ENCODE measurements at places on chromosomes 11 and 22.

GRCh38 chr11:118434553-118435289, 1.6 kb upstream of the KMT2A start:
- DNase-seq, result no peak

DNA sequence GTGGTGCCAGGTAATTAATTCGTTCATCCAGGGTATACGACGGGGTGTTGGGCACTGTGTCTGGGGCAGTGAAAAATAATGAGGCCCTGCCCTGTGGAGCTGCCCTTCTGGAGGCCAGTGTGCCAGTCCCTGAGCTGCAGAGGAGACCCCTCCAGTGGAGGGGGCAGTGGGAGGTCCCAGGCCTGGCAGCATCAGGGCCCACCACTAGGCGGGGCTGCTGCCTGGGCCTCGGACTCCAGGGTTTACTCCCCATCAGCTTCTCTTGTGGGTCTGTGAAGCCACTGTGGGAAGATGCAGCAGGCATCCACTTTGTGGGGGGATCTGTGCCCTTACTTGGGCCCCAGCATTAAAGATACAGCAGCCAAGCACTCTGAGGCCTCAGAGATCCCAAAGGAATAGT, 17.4 kb upstream of the TMPRSS6 start:
- no peak for DNase-seq

DNA sequence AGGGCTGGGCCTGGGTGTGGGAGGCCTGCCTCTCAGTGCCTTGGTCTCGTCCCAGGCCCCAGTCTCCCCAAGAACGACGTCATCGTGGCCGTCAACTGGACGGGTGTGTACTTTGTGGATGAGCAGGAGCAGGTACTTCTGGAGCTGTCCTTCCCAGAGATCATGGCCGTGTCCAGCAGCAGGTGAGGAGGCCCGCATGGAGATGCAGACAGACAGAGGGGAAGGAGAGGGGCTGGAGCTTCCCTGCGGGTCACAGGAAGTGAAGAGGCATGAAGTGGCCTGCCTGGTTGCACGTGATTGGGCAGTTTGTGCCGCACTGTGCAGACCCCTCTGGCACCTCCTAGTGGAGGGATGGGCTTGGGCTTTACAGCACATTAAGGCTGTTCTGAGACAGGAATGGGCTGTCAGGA, 70.4 kb downstream of the MYO7A start:
- DNase-seq, result no peak

DNA sequence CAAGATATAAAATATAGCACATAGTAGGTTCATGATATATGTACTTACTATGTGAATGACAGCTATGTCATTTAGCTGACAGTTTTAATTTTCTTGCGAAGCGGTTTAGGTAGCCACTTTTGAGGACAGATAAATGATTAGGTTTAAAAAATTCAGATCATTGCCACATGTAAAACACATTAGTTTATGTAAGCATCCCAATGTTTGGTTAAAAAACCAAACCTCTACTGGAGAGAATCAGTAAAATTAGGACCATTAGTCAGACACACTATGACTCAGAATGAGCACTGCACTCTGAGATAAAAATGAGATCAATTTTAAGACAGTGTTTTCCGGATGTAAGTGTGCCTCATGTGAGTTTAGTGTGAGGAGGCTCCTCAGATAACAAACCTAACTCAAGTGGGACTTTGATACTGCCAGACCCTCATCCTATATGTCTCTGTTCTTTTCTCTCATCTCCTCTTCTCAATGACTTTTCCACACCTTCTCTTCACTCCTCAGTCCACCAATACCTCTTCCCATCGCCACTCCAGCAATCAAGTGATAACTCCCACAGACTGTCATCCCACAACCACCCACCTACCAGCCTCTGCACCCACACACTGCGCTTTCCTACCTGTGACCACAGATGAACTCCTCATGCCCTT, 6.8 kb upstream of the OR2AT4 start:
- DNase-seq, result peak; percentile 78

- no peak for DNase-seq
Measured at GRCh38 chr22:48721395-48721669, 1106.3 kb downstream of the BRD1 start.

- no peak for DNase-seq
Measured at GRCh38 chr22:48061726-48062125, 1299.3 kb downstream of the TBC1D22A start.

- no peak for DNase-seq
Measured at GRCh38 chr11:62449451-62449851, 30.6 kb downstream of the SCGB1A1 start.

- no peak for DNase-seq
Measured at GRCh38 chr22:37276776-37277175, 5.5 kb upstream of the CYTH4 start.

DNA sequence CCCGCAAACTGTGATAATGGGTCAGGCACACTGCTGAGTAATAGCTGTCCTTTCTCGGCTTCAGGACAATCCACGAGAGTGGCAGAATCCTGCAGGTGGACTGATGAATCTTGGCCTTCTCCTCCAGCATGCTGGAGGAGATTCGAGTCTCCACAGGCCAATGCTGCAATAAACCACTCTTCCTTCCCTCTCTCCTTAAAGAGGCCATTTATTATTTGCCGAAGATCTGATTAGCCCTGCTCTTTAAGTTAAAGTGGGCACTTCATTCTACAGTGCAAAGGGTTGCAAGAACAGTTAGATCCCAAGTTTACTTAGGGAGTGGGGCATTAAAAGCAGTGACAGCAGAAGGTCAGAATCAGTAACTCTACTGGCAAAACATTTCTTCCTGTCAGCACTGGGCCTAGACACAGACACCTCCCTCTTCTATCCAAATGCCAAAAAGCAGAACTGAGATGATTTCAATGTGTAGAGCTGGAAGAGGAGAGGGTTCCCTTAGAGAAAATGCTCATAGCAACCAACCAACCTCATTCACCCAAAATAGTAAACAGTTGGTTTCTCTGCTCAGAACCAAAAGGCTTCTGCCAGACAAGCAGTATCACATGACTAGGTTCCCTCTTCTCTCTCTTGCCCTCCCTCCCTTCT, 121.7 kb downstream of the SGSM3 start:
- no peak for DNase-seq

- DNase-seq, result no peak
Measured at GRCh38 chr11:7524462-7525235, 10.8 kb downstream of the PPFIBP2 start.

GRCh38 chr11:2579315-2580060, 120.3 kb downstream of the KCNQ1OT1 start:
- no peak for DNase-seq

GRCh38 chr11:33187998-33188722, 26.9 kb upstream of the CSTF3 start:
- DNase-seq, result no peak

GRCh38 chr22:46691571-46691970, 46.5 kb downstream of the CERK start:
- no peak for DNase-seq

DNA sequence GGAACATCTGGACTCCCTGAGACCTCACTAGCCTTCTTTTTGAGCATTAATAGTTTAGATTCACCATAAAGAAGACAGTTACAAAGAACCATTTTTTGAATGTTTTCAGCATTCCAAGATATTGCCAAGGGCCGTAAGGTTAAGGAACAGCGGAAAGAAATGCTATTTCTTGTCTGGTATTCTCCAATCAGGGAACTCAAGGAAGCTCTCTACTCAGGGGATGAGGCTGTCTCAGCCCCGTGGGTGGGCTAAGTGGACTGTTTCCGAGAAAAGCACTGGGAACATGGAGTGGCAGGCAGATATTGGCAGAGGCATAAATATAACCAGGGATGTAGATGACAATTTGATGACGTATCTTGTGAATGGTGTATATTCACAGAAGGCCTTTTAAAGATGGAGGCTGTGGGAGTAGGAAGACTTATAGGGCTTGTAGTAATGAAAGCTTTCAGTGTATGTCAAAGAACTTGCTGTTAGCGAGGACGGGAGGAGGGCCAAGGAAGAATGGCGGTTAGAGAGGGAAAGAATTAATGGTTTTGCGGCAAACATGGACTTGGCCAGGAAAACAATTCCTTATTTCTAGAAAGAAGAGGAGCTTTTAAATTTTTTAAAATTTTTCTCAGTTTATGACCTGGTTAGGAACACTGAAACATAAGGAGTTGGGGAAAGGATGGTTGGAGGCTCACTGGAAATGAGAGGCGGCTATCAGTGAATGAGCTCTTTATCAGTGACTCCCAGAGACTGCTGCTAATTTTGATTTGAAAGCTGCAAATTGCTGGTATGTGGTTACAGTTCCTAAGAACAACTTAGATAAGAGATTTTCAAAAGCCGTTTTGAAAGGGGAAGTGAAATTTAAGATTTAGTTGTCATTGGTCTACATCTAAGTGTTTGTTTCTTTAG, 64.6 kb downstream of the ST3GAL4 start:
- DNase-seq, result no peak

DNA sequence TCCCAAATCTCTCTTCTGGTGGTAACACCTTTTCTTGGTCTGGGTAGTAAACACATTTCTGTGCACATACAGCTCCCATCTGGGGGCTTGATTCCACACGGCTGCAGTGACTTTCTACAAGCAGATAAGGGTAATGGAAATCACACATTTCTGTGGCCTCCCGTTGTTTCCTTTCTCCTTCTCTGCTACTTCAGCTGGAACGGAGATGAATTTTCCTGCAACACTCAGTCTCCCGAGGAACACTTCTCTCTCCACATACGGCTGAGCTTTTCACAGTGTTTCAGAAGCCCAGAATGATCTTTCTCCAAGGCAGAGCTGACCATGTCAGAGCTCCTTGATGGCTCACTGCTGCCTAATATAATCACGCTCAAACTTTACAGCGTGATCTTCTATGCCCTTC, 364.3 kb upstream of the NARS2 start:
- no peak for DNase-seq

DNA sequence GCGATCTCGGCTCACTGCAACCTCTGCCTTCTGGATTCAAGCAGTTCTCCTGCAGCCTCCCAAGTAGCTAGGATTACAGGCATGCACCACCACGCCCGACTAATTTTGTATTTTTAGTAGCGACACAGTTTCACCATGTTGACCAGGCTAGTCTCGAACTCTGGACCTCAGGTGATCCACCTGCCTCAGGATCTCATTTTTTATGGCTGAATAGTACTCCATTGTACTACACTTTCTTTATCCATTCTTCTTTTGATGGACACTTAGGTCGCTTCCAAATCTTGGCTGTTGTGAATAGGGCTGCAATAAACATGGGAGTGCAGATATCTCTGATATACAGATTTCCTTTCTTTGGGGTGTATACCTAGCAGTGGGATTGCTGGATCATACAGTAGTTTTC, 20.8 kb downstream of the XRCC6 start:
- DNase-seq, result no peak

Measured in HFFc6 (cell line).